ENCODE measurements at places on chromosomes 12 and 14.
A peak's percentile ranks its signal among the peaks of the same experiment; 100 is the strongest.

DNA sequence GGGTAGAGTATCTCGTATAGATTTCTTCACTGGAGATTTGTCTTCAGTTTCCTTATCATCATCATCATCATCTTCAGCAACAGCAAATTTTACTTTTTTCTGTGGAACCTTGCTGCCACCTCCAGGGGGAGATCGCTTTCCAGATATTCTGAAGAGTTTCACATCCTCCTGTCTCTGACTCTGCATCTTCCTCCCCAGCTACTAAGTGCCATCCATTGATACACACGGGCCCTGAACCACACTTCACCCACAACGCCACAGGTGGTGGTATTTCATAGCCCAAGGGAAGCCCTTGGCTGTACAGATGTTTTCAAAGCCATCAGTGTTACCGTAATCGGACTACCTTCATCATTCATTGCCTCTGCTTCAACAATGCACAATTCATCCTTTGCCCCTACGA, 82.2 kb downstream of the PPP2R5C start:
- peak; percentile 29 for DNase-seq

- DNase-seq = no peak
Measured at GRCh38 chr12:117010693-117011451, 88.3 kb downstream of the TESC start.

GRCh38 chr14:36626151-36626550, 35.5 kb upstream of the PAX9 start:
- DNase-seq = no peak

GRCh38 chr12:122523280-122523679, 3.5 kb downstream of the RSRC2 start:
- DNase-seq = no peak

DNA sequence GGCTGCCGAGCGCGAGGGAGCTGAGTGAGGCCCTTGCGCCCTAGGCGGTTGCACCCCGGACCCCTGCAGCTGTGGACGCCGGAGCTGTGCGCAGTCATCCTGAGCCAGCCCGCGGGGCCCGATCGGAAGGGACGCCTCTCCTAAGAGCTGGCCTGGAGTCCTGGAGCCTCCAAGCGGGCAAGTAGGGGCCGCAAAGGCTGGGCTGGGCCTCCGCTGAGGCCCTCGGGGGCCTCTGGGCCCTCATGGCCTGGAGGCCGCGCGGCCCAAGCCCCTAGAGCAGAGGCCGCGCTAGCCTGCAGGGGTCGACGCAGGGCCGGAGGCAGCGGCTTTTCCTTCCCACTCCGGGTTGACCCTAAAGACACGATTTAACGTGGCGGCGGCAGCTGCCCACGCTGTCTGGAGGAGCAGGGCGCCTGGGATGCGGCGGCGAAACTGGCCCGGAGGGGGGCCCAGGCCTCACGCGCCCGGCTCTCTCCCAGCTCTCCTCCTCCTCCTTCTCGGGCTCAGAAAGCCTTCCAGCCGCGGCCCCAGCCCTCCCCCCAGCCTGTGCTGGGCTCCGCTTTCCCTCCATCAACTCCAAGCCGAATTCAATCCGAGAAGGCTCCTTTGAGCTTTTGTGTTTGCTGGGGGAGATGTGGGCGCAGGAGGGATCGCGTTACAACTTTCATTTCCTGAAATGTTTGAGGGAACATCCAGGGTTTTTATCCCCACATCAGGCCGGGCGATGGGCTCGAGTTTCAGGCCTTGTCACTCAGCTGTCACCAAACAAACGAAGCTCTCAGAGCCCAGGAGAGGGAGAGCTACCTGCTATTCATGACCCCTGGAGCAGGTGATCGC, 11.6 kb downstream of the SIX1 start:
- no peak for DNase-seq

GRCh38 chr12:96770219-96771102, 136.6 kb upstream of the NEDD1 start:
- DNase-seq = no peak

GRCh38 chr12:51635346-51635745, 44.3 kb downstream of the SCN8A start:
- no peak for DNase-seq

DNA sequence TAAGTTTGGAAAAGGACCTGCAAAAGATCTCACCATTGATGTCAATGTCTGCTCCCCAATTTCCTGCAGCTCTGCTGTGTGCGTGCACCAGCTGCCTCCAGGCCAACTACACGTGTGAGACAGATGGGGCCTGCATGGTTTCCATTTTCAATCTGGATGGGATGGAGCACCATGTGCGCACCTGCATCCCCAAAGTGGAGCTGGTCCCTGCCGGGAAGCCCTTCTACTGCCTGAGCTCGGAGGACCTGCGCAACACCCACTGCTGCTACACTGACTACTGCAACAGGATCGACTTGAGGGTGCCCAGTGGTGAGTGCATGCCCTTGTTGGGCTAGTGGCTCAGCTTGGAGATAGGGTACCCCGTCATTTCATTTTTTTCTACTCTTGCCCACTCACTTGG, 23.7 kb downstream of the ACVR1B start:
- no peak for DNase-seq

DNA sequence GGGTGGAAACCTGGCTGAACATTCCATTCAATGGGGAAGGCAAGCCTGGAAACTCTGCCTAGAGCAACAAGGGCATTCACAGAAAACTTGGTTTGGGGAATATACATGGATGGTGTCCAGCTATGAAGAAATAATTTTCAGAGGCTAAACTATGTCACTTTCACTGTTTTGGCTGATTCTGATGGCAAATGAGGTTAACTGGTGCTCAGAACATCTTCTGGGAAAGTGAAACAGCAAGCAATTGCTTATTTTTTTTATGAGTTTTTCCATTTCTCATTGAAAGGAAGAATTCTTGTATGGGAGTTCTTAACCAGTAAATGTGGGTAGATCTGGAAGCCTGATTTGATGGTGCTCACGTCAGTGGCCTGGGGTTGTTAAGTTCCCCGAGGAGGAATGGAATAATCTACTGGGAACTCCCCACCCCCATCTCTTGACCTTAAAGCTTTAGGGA, 132.8 kb upstream of the BTG1 start:
- DNase-seq = no peak

DNA sequence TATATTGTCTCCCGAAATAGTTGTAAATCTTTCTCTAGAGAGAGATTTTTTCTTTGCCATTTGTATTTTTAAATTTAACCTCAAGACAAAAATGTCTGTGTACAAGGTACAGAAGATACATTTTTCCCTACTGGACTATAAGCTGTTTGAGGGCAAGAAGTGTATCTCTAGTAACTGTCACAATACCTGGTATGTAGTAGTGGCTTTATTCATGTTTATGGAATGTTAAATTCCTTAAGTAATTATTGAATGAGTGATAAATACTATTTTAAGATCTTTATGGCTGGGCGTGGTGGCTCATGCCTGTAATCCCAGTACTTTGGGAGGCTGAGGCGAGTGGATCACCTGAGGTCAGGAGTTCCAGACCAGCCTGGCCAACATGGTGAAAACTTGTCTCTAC, 24.4 kb upstream of the CDK17 start:
- no peak for DNase-seq

GRCh38 chr12:55470088-55470829, at the start of gene OR6C70:
TSS of gene OR6C70 (minus strand) at chr12:55470138. CDS start at chr12:55470138, 0 bp downstream.
- no peak for DNase-seq

DNA sequence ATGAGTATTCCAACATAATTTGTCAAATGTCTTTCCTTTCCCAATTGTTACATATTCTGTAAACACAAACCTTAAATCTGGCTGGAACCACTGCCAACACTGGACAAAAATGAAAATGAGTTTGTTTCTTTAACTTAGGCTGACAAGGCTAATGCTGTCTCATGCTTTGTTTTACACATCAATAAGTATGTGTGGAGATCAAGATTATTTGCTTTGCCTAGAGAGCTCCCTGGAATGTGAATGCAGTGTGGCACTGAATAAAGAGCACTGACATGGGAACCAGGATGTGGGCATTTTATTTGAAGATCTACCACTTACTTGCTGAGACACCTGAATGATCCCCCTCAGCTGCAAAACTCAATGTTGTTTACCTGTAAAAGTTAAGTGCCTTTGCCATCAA, 61.7 kb downstream of the RALGAPA1 start:
- DNase-seq = no peak

- no peak for DNase-seq
Measured at GRCh38 chr12:32532951-32533350, 133.6 kb downstream of the FGD4 start.

GRCh38 chr14:20970647-20970982, 15.3 kb downstream of the RNASE2 start:
- DNase-seq = no peak

DNA sequence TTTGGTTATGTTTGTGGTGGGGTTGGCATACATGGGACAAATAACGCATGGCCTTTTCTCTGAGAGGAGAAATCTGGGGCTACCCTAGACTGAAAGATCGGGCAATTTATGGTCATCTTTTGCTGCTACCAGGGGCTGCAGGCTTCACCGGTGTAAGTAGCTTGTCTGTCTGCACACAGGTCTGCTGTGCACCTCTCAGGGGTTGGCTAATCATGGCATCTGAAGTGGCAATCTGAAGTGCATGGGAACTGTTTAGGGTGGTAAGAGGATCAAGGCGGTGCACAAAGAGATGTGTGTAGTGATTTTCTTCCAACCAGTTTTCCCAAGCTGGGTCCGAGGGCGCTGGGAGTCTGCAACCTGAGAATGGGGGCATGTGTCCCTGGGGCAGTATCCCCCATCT, 141.3 kb downstream of the EMP1 start:
- DNase-seq = no peak

DNA sequence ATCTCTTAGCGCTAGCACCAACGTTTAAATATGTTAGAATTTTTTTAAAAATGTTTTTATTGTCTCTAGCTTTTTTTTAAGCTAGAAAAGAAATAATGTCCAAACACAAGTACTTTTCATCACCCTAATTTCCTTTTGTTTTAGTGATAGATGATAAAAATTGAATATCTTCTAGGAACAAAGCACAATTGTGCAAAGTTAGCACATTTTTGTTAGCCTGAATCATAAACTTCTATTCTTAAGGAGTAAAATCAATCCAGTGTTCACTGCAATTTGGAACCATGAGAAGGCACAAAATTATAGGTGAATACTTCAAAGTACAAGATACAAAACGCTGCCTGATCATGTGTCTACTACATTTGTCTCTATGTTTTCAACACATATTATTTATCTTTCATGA, 408.5 kb upstream of the RPL10L start:
- no peak for DNase-seq

GRCh38 chr14:103070263-103070885, 13.0 kb upstream of the CDC42BPB start:
- no peak for DNase-seq

- DNase-seq = no peak
Measured at GRCh38 chr12:50928392-50928791, 24.0 kb upstream of the HIGD1C start.

- DNase-seq = no peak
Measured at GRCh38 chr12:124481257-124481750, 86.1 kb downstream of the NCOR2 start.

DNA sequence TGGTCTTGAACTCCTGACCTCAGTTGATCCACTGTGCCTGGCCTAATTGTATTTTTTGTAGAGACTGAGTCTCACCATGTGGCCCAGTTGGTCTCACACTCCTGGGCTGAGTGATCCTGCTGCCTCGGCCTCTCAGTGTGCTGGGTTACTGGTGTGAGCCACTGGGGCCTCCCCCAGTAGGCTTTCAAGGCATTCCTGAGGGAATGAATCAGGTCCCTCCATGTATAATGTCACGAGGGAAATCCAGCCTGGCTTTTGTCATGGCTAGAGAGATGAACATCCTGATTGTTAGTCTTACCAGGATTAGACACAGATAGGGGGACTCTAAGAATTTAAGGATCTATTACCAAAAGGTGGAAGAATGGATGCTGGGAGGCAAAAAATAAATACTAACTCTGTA, 51.9 kb downstream of the CPSF2 start:
- no peak for DNase-seq

DNA sequence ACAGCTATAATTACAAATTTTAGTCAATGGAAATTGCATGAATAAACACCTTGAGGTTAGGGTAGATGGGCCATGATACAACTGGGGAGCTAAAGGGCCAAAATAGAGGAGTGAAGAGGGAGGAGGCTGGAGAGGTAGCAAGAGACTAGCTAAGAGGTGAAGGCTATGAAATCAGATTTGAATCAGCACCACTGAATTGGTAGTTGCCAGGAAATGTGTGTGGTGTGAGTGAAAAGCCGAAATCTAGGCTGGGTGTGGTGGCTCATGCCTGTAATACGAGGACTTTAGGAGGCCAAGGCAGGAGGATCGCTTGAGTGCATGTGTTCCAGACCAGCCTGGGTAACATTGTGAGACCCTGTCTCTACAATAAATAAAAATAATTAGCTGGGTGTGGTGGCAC, 22.7 kb downstream of the YY1 start:
- no peak for DNase-seq

DNA sequence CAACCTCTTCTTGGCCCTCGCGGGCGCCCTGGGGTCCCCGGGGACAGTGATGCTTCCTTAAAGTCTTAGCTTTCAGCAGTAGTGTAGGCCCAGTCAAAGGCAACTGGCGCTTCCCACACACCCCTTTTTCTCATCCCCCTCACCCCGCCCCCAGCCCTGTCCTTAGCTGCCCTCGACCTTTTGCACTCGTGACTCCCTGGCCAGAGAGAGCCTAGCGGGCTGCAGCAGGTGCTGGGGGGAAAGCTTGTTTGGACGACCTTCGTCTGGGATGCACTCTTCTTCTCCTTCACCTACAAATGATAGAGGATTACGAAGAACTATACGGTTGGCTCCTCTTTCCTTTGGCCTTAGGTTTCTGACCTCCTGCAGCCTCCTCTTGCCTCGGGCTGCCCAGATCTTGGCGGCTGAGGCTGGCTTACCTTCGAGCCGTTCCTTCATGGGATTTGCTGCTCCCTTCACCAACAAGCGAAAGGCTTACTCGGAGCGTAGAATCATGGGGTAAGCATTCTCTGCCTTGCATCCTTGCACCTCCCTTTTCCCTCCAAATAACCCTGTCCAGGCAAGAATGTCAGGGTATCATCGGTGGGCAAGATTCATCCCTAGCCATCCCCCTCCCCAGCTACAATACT, 815 bp downstream of the COQ10A start:
- no peak for DNase-seq

DNA sequence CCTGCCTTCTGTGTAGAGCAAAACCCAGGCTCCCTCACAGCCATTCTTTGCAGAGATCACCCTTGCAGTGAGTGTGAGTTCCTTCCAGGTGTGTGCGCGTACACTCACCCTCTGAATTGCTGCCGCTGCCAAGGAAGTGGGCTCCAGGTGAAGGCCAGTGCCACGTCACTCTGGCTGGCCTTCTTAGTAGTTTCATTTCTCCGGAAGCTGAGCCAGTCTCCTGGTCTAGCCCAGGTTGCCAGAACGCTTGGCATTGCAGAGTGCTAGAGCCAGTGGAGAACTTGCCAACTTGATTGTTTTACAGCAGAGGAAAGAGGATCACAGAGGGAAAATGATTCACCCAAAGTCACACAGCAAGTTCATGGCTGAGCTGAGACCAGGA, 11.0 kb downstream of the CBLN3 start:
- no peak for DNase-seq

GRCh38 chr12:90959538-90960139, 4.7 kb upstream of the CCER1 start:
- no peak for DNase-seq

GRCh38 chr12:70415987-70416386, 49.9 kb downstream of the KCNMB4 start:
- no peak for DNase-seq

All from activated T-helper 1 cell treated with Interleukin-2 at 50 U/mL for 16 hours (primary cell).